Stimulated activated CD4-positive, alpha-beta T cell treated with anti-CD3 and anti-CD28 coated beads, TNF-alpha, amount 100 ng/mL, for 4 hours (primary cell): ENCODE measurements at places on chromosomes 6 and 20.

GRCh38 chr20:51265361-51265760 is 242.5 kb upstream of the KCNG1 start:
- no peak for DNase-seq

DNA sequence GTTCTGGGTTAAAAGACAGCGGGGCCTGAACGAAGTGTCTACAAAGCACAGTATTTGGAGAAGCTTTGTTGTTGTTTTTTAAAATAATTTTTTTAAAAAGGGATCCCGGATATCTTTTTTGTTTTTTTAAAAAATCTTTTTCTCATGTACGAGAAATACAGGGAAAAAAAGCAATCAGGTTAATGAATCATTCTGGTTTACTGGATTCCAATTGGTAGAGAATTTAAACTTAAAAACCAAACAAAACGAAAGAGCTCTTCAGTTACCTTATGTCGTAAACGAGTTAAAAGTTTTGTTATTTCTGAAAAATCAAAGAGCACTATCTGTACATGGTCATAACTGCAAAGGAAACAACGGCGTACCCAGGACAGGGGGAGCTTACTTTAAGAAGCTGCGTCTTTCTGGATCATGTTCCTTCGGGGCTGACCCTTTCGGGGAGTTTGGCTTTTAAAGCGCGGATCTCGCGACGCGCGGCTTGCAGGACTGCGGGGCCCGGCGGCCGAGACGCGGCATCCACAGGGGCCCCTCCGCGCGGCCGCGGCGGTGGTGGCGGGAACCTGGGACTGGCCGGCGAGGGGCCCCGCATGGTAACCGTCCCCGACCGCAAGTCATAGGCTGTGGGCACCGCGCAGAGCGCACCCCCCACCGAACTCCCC is 927 bp downstream of the IL20RA start:
- DNase-seq = no peak

GRCh38 chr6:74199215-74199915 is 503.4 kb downstream of the CD109 start:
- DNase-seq = no peak

GRCh38 chr20:38520261-38520660 is 47.6 kb downstream of the RALGAPB start:
- DNase-seq = no peak

- no peak for DNase-seq
Observed at GRCh38 chr6:95866732-95867131, 149.0 kb upstream of the FUT9 start.

GRCh38 chr6:34178357-34179105 is 32.6 kb upstream of the GRM4 start:
- no peak for DNase-seq

- no peak for DNase-seq
Observed at GRCh38 chr6:150894935-150895552, 29.5 kb downstream of the MTHFD1L start.

- DNase-seq = no peak
Observed at GRCh38 chr20:16236589-16237241, 336.5 kb downstream of the KIF16B start.

DNA sequence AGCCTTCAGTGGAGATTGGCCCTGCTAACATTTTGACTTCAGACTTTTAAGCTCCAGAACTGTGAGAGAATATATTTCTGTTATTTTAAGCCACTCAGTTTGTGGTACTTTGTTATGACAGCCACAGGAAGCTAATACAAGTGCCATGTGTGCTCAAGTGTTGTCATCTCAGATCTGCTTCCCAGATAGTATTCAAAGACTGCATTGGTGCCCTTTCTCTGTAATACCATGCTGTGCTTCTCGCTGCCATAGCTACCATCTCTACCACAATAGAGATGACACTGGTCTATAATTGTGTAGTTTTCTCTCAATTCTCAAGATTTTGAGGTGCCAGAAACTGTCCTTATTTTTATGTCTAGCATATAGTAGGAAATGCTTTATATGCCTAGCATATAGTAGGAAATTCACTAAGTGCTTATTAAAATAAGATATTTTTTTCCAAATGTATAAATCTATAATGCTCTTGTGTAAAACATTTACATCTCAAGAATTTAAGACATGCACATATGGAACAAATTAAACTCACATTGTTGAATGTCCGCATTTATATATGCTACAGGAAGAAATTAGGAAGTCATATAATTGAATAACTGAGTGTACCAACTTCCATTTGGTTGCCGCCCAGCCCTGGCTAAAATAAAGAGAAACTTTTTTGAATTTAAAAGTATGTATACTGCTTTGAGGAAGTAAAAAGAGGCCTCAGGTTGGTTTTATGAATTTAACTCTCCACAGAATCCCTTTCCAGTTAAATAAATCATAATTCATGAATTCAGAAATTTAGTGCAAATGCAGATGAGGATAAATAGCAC is 77.6 kb downstream of the TPBG start:
- DNase-seq = no peak

DNA sequence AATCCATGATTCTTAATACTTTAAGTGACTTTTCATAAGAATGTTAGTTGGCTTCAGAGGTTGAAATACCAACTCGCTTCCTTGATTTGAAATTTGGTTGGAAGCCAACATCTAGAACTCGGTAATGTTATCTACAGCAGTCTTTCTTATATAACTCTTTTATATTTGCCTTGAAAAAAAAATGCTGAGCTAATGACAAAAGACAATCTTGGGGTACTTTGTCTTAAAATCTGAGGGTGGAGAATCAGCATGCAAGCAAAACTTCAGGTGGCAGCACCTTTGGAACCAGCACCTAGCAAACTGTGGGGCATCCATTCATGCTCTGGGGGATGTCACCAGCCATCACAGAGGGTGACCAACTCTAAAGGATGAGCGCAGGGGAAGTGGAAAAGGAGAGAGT is 76.3 kb downstream of the PDE10A start:
- DNase-seq = no peak

GRCh38 chr6:150200428-150201100 is 57.7 kb downstream of the PPP1R14C start:
- DNase-seq = no peak
